ENCODE measurements at places on chromosomes 11 and 22. TPM values are rescaled to one million over a fixed set of nuclear protein-coding genes. Genes with fewer than 3 reads are reported as not detected.
A peak's percentile ranks its signal among the peaks of the same experiment; 100 is the strongest.

MLC1 gene
- total RNA-seq, result 29.2 TPM

ATM gene
- 59.9 TPM for total RNA-seq

LBHD1 gene
- 6.9 TPM for total RNA-seq

SLC22A8 gene
- not detected for total RNA-seq

FAT3 gene
- 9.6 TPM for total RNA-seq

GRCh38 chr22:46517255-46517761 is 20.1 kb downstream of the CELSR1 start:
- H3K27me3 ChIP-seq, result no peaks in the 10 kb centered on the region
- H3K36me3 ChIP-seq, result no peaks in the 10 kb centered on the region
- H3K4me1 ChIP-seq, result peaks cover 13% of the 10 kb centered on the region
- H3K4me3 ChIP-seq, result no peak overlapping the region
- peak; percentile 84 for DNase-seq
- H3K27ac ChIP-seq, result no peak overlapping the region

DNA sequence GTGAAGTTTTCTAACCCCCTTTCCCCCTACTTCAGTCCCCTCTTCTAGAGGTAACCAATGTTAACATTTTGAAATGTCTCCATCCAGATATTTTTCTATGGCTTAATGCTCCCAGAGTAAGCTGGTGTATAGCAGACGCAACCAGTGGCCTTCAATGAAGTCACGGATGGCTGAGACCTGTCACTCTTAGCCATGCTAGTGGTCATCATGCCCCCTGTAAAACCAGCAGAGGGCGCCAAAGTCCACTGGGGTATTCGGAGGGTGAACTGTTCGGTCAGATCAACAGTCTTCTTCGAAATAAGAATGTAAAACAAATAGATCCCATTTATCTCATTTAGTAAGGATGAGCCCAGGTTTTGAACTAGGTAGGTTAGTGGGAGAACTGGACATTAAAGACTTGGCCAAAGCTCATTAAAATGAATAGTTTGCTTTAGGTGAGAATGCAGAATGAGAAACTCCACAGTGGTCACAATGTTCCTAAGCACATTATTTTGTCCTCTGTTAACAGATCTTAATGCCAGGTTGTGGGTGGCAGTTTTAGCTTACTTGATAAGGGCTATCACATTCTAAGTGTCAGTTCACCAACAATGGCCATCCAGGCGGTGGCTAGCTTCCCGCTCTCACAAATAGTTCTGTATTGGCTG is 8.6 kb upstream of the MMP8 start:
- DNase-seq, result no peak
- no peak overlapping the region for H3K4me3 ChIP-seq
- H3K27ac ChIP-seq, result no peak overlapping the region
- H3K27me3 ChIP-seq, result no peaks in the 10 kb centered on the region
- H3K36me3 ChIP-seq, result no peaks in the 10 kb centered on the region
- no peaks in the 10 kb centered on the region for H3K4me1 ChIP-seq

GRCh38 chr11:93238956-93239355 is 41.2 kb upstream of the SLC36A4 start:
- H3K4me1 ChIP-seq, result no peaks in the 10 kb centered on the region
- no peak overlapping the region for H3K4me3 ChIP-seq
- H3K36me3 ChIP-seq, result no peaks in the 10 kb centered on the region
- DNase-seq, result no peak
- H3K27me3 ChIP-seq, result no peaks in the 10 kb centered on the region

DNA sequence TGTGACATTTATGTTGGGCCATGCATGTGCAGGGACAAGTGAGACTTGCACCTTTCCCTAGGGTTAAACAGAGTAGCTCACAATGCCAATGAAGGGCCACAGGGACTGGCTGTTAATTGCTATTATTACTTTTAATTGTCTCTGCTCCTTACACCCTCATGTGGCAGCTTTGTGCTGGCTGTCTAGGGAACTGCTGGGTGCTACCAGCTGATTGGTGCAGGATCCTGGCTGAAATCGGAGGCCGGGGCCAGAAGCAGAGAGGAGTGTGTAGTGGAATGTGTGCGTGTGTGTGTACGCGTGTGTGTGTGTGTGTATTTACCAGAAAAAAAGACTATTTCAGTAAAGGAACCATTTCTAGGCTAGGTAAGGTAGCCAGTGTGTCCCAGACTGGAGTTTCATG is 302.5 kb downstream of the CTTN start:
- no peak overlapping the region for H3K4me3 ChIP-seq
- H3K27me3 ChIP-seq, result no peaks in the 10 kb centered on the region
- H3K4me1 ChIP-seq, result no peaks in the 10 kb centered on the region
- no peaks in the 10 kb centered on the region for H3K36me3 ChIP-seq
- DNase-seq, result no peak
- no peak overlapping the region for H3K27ac ChIP-seq

Measured in vagina (tissue), 2 donors.